ENCODE measurements at places on chromosomes 7 and 10.
A peak's percentile ranks its signal among the peaks of the same experiment; 100 is the strongest.

DNA sequence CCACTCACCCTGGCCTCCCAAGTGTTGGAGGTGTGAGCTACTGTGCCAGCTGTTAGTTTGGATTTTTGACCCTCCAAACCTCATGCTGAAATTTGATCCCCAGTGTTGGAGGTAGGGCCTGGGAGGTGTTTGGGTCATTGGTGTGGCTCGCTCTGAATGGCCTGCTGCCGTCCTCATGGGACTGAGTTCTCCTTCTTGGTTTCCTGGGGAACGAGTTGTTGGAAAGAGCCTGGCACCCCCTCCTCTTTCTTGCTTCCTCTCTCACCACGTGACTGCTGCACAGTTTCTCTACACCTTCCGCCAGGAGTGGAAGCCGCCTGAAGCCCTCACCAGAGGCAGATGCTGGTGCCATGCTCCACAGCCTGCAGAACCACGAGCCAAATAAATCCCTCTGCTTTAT lies 253.5 kb downstream of the PHTF2 start:
- DNase-seq, result peak; percentile 89

DNA sequence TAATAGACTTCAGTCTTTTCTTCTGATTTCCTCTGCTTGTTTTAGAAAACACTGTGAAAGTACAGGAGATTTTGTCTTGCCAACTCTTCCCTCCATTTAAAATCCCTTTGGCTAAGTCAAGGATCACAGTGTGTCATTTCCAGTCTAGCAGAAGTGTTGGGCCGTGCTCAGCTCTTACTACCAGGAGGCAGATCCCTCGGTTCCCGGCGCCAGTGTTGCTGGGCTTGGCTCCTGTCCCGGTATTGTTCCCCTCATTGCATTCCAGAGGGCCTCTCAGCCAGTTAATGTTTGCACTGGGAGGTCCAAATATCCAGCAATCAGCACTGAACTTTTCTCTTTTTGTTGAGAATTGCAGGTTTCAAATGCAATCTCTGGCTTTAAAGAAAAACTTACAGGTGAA lies 612.1 kb upstream of the MGMT start:
- DNase-seq, result peak; percentile 43

DNA sequence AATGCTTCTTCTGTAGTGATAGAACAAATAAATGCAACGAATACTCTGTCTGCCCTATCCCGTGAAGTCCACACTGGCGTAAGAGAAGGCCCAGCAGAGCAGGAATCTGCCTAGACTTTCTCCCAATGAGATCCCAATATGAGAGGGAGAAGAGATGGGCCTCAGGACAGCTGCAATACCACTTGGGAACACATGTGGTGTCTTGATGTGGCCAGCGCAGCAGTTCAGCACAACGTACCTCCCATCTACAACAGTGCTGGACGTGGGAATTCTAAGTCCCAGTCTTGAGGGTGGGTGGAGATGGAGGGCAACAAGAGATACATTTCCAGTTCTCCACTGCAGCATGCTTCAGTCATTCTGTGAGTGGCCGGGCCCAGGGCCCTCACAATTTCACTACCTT lies 45.8 kb downstream of the FIGNL1 start:
- peak; percentile 10 for DNase-seq

DNA sequence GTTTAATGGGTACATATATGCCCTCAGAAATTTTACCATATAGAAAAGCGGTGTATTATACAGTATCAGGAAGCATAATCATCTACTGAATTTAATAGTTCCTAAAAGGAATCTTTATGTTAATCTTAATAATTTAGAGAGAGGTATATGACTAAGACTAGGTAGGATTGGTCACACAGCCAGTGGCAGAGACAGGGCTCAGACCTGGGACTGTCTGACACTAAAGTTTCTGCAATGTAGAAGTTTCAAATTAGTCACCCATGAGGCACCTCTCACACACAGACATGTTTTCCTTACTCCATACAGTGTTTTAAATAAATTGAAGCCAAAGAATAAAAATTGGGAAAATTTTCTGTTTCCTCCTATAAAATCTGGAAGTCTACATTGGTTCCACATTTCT lies 72.8 kb upstream of the ADRA2A start:
- DNase-seq, result no peak

- no peak for DNase-seq
Measured at GRCh38 chr7:137888241-137888640, 41.5 kb upstream of the DGKI start.

DNA sequence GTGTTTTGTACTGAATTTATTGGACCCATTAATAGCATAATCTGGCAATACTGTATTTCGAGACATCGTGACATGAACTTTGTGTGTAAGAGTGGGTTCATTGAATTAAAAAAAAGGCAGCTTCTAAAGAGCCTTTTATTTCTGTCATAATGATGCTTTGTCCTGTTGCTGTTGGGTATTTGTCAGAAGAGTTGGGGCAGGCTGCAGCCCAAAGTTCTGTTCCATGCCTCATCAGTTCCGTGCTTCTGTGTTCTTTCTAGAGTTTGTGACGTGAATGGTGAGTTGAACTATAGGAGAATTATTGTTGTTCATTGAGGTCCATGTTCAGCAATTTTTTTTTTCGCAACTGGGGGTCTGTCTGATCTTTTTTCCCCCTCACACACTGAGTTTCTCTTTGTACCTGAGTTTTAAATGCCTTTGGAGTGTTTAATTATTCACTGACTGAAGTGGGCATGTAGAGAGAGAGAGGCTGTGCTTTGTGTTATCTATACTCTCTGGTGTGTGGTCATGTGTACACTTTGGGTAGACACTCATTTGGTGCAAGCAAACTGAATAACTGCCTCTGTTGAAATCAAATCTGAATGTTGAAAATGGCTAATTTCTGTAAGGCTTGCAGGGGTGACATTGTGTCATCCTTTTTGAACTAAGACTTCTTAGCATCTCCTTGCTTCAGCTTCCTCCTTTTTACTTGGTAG lies 69.8 kb downstream of the ADD3 start:
- DNase-seq, result no peak

GRCh38 chr10:873020-873419 lies 58.5 kb downstream of the LARP4B start:
- no peak for DNase-seq

- no peak for DNase-seq
Measured at GRCh38 chr7:11665357-11665756, 166.6 kb downstream of the THSD7A start.

GRCh38 chr7:63071396-63071795 lies 927.3 kb upstream of the ZNF722 start:
- no peak for DNase-seq

GRCh38 chr10:114624951-114625780 lies 32.9 kb downstream of the ABLIM1 start:
- DNase-seq, result no peak

DNA sequence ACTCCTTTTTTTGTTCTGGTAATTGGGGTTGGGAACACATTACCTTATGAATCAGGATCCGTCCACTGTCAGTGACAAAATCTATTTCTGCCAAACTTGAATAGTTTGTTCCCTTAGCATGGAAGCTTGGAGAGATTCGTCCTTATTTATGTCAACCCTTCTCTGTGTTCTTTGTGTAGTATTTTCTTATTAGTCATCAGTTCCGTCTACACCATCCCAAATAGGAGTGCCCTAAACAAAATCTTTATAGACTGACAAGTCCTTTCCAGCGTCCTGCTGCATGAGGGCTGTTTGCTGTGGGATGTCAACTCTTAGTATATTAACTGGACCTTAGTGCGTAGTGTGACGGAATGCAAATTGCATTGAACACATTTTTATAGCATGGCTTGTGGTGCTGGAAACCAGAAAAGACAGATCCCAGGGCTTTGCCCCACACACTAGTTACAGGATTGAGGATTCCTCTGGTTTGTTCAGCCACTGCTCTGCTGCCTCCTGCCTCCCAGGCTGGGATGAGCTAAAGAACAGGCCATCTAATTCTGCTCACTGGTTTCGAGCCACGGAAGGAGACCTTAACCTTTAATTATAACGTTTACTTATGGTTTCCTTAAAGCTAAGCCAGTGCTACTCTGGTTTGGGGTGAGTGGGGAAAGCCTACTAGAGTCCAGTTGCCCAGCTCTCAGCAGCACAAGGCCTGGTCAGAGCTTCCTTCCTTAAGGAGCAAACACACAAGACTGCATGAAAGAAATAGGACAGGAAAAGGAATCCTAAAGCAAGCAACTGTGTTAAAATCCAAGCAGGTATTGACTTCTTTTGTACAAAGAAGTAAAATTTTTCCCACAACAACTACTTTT lies 194.4 kb downstream of the CCSER2 start:
- DNase-seq, result no peak

- no peak for DNase-seq
Measured at GRCh38 chr7:15489383-15489782, 72.4 kb downstream of the AGMO start.

DNA sequence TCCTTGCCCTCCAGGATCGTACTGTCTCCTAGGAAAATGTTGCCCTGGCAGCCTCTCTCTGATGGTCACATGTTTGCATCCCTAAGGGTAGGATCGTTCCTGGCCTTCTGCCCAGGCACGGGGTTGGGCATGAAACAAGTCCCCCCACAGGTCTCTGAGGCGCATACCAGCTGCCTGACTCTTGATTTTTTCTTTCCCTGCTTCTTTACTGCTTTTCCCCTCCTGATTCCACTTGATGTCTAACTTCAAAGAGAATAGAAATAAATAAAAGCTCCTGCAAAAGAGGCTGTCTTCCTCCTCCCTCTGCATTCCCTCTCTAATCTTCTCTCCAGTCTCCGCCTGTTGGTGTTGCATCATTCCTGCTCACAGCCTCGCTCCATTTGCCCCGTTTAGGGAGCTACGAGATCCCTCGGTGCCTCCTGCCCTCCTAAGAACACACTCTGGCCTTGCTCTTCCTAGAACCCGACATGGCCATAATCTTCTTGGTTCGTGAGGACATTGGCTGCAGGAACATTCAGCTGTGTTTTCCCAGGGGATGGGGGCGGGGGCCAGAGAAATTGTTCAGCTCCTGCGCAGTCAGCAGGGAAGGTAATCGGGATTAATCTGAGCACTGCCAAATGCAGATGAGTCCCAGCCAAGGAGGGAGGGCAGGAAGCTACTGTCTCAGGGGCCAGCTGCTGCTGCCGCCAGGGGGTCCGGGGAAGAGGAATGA lies 26.0 kb downstream of the LEP start:
- DNase-seq, result peak; percentile 84

GRCh38 chr7:70805360-70805759 lies 326.6 kb upstream of the GALNT17 start:
- no peak for DNase-seq

DNA sequence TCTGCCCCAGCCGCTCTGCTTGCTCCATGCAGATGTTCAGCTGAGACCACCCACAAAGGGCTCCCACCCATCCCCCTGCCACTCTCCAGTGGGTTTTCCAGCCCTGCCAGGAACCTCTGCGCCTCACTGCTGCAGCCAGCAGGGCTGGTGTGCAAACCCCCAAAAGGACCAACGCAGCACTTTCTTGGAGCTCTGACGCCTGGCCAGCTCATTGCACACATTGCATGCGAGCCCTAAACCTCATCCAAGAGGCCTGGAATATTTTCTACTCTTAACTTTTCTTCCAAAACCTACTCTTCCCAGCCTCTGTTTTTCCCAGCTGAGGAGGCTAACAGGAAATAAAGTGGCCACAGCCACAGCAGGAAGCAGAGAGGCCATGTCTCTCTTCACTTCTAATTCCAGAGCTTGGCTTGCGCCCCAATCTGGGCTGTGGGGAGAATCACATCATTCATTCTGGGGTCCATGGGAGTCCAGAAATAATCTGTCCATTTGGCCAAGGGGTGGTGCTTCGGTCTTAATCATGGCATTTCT lies 4.6 kb upstream of the FAM170B start:
- no peak for DNase-seq

Data from ELF-1 (cell line).